Inflammatory macrophage treated with lipopolysaccharide for 1 hour (primary cell): ENCODE measurements at places on chromosomes 16 and 17.

- no peak for DNase-seq
Observed at GRCh38 chr17:37827905-37828650, 83.2 kb upstream of the HNF1B start.

DNA sequence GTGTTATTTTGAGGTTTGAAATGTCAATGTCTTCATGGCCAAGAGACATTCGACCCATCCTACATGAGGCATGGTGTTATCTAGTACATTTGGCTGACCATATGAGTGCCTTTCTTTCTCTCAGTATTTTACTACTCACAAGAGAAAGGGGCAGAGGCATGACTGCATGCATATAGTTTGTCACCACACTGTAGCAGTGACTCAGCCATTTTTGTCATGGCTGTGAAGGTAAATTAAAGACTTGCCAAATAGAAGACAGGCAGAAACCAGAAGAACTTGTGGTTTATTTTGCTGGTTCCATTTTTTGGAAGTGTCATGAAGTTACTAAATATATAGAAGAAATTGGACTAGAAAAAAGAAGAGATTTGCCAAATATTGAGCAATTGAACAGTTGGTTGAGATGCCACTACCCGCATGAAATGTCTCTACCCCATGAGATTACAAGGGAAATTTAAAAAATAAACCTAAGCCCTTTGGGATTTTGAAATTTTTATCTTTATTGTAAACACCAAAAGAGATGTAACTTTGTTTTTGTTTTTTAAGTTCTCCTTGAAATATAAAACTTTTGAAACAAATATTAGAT is 170.3 kb downstream of the CHD9 start:
- DNase-seq = peak; percentile 30

DNA sequence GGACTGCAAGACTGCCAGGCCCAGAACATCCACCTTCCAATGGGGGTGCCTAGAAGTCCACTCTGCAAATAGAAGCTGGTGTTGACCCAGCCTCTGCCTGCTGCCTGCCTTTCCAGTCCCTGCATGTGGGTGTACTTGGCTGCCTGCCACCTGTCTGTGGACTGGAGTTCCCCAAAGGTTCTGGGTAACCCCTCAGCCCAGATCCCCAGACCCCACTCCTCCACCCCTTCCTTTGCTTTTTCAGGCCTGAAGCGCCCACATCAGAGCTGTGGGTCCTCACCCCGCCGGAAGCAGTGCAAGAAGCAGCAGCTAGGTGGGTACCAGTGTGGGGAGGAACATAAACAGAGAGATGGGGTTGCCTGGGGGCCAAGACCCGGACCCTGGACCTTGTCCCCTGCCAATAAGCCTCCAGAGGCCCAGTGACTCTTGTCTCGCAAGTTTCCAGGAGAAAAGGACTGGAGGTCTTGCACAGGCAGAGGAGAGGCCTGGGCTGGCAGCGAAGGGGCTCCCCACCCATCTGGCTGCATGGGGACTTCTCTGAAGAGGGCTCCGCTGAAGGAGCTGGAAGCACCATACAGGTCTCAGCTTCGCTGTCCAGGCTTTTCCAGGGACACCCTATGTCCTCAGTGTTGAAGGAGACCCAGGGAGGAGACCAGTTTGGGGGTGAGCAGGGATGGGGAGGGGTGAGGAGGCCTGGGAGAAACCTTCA is 34.3 kb downstream of the NLRC5 start:
- DNase-seq = no peak

- DNase-seq = no peak
Observed at GRCh38 chr16:88010343-88010967, 59.2 kb downstream of the BANP start.

GRCh38 chr17:42138749-42139492 is 15.9 kb downstream of the RAB5C start:
- no peak for DNase-seq

- DNase-seq = peak; percentile 45
Observed at GRCh38 chr16:16073891-16074881, 124.8 kb downstream of the ABCC1 start.

- DNase-seq = peak; percentile 79
Observed at GRCh38 chr17:67800495-67800928, 24.8 kb upstream of the BPTF start.

- no peak for DNase-seq
Observed at GRCh38 chr17:8320990-8321389, 10.9 kb downstream of the ARHGEF15 start.

DNA sequence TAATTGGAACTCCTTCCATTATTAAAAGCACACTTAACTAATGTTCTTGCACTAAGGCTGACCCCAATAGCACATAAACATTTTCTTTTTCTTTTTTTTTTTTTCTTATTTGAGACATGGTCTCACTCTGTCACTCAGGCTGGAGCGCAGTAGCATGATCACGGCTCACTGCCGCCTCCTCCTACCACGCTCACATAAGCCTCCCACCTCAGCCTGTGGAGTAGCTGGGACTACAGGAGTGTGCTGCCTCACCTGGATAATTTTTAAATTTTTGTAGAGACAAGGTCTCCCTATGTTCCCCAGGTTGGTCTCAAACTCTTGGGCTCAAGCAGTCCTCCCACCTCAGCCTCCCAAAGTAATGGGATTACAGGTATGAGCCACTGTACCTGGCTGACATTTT is 1.2 kb upstream of the ZNF652 start:
- no peak for DNase-seq

- no peak for DNase-seq
Observed at GRCh38 chr17:59785091-59785799, 77.8 kb downstream of the VMP1 start.

DNA sequence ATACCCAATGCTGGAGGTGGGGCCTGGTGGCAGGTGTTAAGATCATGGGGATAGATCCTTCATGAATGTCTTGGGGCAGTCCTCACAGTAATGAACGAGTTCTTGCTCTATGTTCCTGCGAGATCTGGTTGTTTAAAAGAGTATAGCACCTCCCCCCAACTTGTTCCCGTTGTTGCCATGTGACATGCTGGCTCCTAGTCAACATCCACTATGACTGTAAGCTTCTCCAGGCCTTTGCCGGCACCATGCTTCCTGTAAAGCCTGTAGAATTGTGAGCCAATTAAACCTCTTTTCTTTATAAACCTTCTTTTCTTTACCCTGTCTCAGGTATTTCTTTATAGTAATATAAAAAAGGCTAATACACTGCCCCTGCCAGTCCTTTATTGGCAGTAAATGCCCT is 33.3 kb downstream of the RANBP10 start:
- DNase-seq = no peak

- peak; percentile 76 for DNase-seq
Observed at GRCh38 chr17:80455336-80455710, 21.1 kb downstream of the NPTX1 start.

DNA sequence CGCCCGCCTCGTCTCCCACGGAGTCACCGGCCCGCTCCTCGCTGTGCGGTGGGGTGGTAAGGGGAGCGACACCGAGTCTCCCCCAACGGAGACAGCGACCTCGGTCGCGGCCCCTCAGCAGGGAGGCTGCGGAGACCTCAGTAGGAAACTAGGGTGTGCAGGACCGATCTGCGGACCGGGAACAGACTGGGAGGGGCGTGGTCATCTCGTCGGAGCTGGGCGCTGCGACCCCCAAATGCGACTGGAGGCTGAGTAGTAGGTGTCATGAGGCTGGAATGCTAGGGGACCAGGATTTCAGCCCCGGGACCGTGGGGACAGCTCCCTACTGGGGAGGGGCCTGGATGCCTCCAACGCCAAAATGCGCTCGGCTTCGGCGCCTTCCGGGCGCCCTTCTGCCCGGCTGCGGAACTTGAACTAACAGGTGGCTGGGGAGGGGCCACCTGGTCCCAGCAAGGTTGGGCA is 1.3 kb downstream of the CACNG4 start:
- no peak for DNase-seq

GRCh38 chr17:19904924-19905323 is 37.2 kb upstream of the ULK2 start:
- DNase-seq = peak; percentile 84

GRCh38 chr16:77308163-77308561 is 109.0 kb downstream of the SYCE1L start:
- DNase-seq = no peak

DNA sequence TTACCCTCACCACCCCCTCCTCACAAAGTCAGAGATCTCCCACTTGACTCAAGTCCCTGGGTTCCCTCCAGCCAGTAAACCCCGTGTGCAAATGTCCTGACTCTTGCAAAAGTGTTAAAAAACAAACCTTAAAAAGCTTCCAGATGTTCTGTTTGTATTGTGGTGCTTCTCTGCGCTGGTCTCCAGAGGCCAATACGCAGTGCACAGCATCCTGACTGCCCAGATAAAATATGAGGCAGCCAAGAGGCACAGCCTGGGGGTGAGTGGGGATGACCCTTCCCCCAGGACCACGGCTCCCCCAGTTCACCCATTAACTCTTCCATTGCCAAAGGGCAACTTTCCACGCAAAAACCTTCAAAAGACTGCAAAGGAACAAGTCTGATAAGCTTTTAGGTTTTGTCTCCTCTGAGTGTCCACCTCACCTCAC is 291.8 kb downstream of the SOX9 start:
- DNase-seq = no peak

DNA sequence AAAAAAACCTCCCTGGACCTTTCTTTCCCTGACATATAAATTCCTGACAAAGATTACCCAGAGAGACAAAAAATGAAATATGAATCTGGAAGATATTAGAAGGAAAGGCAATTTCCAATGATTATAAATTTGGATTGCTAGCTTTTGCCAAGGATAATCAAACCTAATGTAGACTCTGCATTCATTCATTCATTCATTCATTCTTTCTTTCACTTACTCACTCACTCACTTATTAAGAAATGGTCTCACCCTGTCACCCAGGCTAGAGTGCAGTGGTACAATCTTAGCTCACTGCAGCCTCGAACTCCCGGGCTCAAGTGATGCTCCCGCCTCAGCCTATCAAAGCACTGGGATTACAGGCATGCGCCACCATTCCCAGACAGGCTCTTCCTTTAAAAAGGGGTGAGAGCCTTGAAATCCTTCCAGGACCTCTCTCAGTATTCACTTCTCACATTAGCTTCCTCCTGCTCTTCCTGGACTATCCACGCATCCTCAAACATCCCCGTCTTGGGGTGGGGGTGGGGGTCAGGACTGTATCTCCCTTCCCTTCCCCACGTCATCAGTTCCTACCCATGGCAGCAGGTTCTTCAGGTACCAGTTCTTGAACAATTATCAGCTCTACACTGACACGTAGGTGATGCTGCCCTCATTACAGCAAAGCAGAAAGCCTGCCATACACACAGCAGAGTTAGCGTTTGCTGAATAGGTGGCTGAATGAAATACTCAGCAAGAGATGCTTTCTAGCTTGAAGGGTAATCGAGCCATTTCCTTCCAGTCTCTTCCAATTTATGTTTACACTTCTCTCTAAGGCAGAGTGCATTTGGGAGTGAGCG is 19.8 kb downstream of the PRPSAP1 start:
- DNase-seq = no peak

DNA sequence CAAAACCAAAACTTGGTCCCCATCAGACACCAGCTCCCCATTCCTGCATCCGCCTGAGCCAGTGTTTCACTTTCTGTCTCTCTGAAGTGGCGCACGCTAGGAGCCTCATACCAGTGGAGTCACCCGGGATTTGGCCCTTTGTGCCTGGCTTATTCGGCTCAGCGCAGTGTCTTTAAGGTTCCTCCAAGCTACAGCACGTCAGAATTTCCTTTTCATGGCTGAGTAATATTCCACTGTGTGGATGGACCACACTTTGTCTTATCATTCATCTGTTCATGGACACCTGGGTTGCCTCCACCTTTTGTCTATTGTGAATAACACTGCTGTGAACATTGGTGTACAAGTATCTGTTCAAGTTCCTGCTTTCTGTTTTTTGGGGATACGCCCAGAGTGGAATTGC is 45.2 kb upstream of the CHMP6 start:
- no peak for DNase-seq

DNA sequence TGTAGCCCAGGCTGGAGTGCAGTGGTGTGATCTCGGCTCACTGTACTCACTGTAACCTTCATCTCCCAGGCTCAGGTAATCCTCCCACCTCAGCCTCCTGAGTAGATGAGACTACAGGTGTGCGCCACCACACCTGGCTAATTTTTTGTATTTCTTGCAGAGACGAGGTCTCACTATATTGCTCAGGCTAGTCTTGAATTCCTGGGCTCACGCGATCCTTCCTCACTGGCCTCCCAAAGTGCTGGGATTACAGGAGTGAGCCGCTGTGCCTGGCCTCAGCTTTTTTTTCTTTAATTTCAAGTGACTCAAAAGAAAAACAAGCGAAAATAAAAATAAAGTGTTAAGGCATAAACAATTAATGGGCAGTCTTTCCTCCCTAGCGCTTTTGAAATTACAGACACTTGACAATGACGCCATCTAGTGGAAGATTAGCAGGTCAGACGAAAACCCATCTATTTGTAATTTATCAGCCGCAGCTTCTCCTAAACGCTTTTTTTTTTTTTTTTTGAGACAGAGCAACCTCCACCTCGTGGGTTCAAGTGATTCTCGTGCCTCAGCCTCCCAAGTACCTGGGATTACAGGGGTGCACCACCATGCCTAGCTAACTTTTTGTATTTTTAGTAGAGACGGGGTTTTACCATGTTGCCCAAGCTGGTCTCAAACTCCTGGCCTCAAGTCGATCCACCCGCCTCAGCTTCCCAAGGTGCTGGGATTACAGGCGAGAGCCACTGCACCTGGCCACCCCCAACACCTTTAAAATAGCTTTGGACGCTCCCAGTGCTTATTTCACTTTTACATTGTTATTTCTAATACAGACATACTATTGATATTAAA is 28.1 kb upstream of the PECAM1 start:
- peak; percentile 55 for DNase-seq

- DNase-seq = no peak
Observed at GRCh38 chr16:35687781-35688180, 2228.4 kb downstream of the TP53TG3F start.

DNA sequence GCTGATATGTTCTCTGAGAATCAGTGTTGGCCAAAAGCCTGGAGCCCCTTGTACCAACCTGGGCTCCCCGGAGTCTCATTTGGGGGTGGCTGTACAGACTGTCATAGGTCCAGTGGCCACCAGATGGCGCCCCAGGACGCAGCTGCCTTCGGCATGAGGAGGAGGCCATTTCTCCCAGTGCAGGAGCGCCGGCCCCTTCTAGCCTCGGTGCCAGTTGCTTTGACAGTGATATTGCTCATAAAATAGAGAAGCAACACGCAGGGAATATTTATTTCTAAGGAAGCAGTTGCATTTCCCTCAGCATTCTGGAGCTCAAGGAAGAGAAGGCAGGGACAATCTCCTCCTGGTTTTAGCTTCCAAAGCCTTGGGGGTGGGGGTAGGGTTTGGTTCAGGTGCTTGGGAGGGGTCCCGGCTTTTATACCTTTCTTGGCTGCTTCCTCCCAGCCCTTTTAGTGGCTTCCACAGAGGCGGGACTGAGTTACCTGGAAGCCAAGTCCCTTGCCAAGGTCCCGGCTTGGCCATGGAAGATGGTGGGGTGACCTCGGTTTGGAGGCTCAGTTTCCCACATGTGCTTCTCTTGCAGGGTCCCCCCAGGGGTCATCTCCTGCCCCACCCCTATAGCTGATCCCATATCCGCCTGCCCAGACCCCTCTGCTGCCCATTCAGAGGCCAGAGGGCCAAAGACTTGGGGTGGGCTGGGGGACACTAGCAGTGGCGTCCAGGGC is 117.8 kb upstream of the CDC42EP4 start:
- DNase-seq = peak; percentile 96

GRCh38 chr16:88381820-88382451 is 823 bp upstream of the ZNF469 start:
- no peak for DNase-seq

GRCh38 chr17:78197147-78197832 is 10.1 kb downstream of the AFMID start:
- no peak for DNase-seq
